ENCODE measurements at places on chromosomes 7 and 10.

GRCh38 chr10:52312942-52313255 is 1.2 kb upstream of the DKK1 start:
- DNase-seq = no peak

DNA sequence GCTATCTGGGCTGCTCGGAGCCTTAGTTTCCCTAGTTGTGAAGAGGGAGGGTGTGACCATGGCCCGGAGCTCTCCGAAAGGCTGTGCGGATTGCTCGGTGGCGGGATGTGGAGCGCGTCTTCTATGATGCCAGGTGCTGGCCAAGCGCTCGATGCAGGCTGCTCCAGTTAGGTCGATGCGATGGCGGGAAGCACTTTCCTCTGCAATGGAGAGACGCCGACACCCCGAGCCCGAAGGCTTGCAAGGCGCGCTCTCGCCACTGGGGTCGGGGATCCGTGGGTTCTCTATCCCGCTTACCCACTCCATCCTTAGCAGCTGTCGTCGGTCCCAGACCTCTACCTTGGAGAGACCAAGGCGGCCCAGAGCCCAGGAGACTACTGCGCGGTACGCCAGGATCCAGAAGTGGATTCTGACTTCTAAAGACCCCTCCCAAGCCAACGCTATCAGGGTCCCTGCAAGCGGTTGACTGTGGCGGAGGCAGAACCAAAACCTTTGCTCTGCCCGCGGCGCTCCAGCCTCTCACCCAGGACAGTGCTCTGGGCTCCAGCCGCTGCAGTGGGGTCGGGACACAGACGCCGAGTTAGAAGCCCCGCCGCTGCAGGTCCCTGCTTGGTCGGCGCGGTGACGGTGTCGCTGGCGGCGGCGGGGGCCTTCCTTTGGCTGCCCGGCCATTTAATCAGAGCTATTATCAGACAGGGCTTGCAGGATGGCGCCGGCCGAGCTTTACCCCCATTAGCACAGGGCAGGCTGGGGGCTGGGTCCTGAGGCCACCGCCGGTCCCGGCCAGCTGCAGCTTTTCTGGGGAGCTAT is 7.8 kb upstream of the TBX20 start:
- DNase-seq = no peak

- no peak for DNase-seq
Observed at GRCh38 chr7:37376386-37376785, 72.3 kb downstream of the ELMO1 start.

DNA sequence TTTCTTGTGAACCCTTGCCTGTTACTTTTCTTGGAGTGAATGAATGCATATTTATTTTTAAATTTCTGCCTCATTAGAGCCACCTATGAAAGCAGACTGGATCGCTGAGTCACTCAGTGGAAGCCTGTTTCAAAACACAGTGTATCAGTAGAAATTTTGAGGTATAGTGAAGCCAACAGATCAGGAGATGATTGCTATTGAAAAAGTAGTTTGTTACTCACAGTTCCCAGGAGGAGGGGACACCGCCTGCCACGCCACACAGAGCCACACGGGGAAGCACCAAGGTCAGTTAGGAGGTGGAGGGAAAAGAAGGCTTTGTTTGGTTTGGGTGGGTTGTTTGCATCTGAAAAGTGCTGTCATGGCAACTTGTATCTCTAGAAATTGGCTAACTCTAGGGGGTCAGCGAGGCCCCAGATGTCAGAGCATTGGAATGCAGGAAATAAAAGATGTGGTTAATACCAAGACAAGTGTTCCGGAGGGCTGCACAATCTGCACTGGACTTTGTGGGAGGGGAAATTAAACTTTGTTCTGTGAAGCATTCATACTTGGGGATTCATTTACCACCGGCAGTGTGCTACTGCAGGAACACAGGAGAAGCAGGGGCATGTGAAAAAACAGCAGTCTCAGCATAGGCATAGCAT is 106.4 kb upstream of the SDK1 start:
- DNase-seq = no peak

DNA sequence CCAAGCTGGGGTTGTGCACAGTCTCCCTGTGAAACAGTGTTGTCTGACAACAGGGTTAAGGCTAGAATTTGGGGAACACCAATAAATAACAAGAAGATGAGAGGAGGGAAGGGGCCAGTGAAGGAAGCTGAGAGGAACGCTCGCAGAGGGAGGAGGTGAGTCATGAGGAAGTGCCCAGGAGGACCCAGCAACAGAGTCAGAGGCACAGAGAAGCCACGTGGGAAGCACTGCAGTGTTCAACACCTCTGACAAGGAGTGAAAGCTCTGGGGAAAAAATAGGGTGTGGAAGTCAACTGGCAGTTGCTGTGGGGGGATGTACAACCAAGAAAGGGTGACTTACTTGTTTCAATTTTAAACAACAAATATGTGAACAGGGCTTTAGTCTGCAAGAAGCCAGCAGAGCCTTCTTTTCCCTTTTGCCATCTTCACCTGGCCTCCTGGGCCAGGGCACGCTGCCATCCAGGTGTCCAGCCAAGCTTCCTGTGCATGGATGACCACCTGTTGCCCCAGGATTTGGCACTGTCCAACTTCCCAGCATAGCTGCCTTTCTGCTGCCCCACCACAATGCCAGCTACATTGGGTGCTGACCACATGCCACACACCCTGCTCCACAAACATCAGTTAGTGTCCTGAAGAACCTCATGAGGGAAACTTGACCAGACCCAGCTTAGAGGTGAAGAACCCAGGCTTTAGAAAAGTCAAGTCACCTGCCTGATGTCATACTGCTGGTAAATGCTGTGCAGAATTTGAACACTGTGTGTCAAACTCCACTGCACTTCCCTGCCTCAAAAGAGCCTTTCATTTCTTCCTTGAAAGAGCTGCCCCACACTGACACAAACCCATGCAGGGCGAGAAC is 69.6 kb downstream of the ATXN7L1 start:
- DNase-seq = peak; percentile 50

- DNase-seq = no peak
Observed at GRCh38 chr7:78279032-78279431, 480.5 kb downstream of the PHTF2 start.

GRCh38 chr10:96850825-96851224 is 18.7 kb downstream of the LCOR start:
- no peak for DNase-seq

GRCh38 chr10:12208460-12208859 is 12.5 kb downstream of the CDC123 start:
- DNase-seq = no peak

GRCh38 chr10:48890888-48891850 is 48.5 kb downstream of the LRRC18 start:
- DNase-seq = no peak

GRCh38 chr7:139731802-139732470 is 45.9 kb downstream of the HIPK2 start:
- DNase-seq = no peak

DNA sequence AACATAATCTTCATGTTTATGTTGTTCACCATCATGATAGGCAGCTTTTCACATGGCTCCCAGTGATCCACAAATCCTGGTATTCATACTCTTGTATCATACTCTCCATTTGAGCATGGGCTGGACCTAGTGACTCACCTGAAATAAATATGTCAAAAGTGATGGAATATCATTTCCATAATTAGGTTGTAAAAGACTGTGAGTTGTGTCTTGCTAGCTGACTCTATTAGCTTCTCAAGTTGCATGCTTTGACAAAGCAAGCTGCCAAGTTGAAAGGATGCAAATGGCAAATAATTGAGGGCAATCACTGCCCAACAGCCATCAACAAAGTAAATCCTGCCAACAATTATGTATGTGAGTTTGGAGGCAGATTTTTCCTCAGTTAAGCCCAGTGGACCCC is 300.4 kb downstream of the AHR start:
- DNase-seq = no peak

GRCh38 chr10:79155301-79156081 is 86.7 kb downstream of the ZMIZ1 start:
- DNase-seq = no peak

GRCh38 chr10:48497780-48498770 is 106.8 kb downstream of the ARHGAP22 start:
- DNase-seq = peak; percentile 1

DNA sequence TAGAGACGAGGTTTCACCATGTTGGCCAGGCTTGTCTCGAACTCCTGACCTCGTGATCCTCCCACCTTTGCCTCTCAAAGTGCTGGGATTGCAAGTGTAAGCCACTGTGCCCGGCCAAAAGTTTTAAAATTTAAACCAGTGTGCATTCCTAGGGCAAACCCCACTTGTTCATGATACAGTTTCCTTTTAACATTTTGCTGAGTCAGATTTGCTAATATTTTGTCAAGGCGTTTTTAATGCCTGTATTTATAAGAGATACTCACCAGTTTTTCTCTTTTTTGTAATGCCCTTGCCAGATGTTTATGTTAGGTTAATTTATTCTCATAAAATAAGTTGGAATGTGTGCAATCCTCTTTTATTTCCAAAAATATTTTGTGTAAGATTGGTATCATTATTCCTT is 927.4 kb downstream of the DNAJB9 start:
- DNase-seq = no peak

DNA sequence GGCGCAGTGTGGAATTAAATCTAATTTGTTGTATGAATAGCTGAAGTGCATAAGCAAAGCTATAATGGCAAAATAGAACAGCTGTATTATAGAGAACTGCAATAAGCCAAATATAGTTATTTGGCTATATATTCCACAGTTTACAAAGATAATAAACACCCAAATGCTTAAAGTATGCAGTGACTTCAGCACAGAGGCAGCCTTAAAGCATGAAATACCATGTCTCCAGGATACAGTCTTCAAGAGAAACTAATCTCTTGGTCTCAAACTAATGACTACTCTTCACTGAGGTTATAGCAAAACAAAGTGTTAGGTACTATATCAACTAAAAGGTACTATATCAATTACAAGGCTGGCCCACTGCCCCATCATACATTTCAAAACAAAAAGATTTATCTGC is 48.0 kb downstream of the NT5C2 start:
- DNase-seq = no peak

- no peak for DNase-seq
Observed at GRCh38 chr7:22447762-22448161, 52.2 kb downstream of the STEAP1B start.

- DNase-seq = no peak
Observed at GRCh38 chr10:98411768-98412167, 3.2 kb downstream of the PYROXD2 start.

GRCh38 chr7:116968631-116969030 is 15.3 kb downstream of the ST7 start:
- DNase-seq = no peak

DNA sequence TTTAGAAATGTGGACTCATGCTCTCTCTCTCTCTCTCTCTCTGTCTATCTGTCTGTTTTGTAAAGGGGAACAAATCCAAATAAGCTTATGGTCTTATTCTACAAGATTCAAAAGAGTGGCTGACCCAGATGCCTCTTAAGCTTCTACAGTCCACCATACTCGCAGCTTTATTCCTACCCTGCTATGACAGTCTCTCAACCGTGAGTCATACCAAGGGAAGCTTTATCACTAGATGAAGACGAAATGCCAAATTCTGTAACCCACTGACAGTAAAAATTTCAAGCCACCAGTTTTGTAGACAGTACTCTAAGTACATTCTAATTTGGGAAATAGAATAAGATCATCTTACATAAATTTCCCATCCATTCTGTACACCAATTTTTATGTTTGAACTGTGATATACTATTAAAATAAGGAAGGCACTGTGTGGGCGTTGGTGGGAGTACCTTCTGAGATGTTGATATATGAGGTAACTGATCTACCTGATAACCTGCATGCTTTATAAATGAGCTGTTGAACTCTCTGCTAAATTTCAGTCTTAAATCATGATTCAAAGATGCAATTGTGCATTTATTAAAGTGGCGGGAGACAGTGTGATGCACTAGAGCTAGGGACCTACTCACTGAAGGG is 153.2 kb downstream of the KLF6 start:
- no peak for DNase-seq

- DNase-seq = no peak
Observed at GRCh38 chr7:51123322-51124019, 193.1 kb downstream of the COBL start.

DNA sequence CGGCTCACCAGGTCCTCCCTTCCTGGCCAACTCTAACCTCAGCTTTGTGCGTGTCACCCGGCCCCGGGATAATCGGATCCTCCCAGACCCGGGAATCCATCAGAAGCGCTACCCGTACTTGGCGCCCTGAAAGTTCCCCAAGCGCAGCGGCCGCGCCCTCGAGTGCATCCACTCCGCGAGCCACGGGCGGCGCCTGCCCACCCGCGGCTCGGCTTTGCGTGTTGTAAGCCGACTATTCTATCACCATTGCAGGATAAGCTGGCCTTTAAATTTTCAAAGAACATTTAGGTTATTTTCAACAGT is 35.7 kb upstream of the EBLN1 start:
- peak; percentile 35 for DNase-seq

GRCh38 chr10:43013065-43013464 is 63.8 kb upstream of the RET start:
- no peak for DNase-seq

- no peak for DNase-seq
Observed at GRCh38 chr10:77334501-77334900, 303.1 kb downstream of the KCNMA1 start.

GRCh38 chr10:89392974-89393373 is 551 bp downstream of the IFIT1 start:
- DNase-seq = no peak

Data from central memory CD8-positive, alpha-beta T cell (primary cell).